ENCODE measurements at places on chromosomes 6 and 20. TPM values are rescaled to one million over a fixed set of nuclear protein-coding genes. Genes with fewer than 3 reads are reported as not detected.

GRCh38 chr6:164887660-164888059, 421.7 kb downstream of the C6orf118 start:
- no peak for DNase-seq

- DNase-seq: no peak
Measured at GRCh38 chr6:130366107-130367005, 539 bp downstream of the TMEM200A start.

SMLR1 gene
- 0.02 TPM for polyA plus RNA-seq

TPBG gene
- polyA plus RNA-seq: 21.8 TPM

GRIK2 gene
- 0.18 TPM for polyA plus RNA-seq

DNPH1 gene
- 46.7 TPM for polyA plus RNA-seq
